ENCODE measurements at places on chromosomes 16 and 17.

DNA sequence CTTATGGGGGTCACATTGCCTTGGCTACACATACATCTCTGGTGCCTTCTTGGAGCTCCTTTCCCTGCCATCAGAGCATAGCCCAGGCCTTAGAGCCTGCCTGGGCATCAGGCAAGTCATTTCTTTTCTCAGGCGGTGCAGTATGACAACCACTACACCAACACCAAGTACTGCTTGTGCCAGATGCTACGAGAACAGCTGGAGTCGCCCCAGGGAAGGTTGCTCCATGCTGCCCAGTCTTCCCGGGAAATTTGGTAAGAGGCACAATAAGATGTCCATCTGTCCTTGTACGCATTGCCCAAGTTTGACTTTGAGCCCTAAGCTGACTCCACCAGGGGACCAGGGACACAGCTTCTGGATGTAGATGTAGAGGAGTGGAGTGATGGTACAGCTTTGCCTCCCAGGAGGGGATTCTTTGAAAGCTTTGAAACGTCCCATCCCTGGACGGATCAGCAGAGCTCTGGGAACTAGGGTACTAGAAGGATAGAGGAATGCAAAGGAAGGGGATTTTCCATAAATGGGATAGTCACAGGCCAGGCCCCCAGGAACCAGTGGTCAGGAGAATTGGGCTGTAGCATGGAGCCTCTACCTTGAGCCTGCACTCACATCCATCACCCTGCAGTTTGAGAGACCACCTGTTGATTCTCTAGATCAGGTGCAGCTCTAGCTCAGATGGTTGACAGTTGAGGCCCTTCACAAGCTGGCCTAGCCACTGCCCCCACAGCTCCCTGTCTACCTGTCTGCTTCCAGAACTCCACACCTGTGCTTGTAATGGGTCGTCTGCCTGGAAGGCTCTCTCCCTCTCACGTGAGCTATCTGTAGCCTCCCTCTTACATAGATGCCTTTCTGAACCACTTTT, 11.0 kb upstream of the NFATC3 start:
- no peak for DNase-seq

- no peak for DNase-seq
These were observed 144.1 kb downstream of the PITPNC1 start for GRCh38 chr17:67520916-67521774.

GRCh38 chr17:62664336-62665120, 37.1 kb downstream of the MRC2 start:
- DNase-seq, result no peak

DNA sequence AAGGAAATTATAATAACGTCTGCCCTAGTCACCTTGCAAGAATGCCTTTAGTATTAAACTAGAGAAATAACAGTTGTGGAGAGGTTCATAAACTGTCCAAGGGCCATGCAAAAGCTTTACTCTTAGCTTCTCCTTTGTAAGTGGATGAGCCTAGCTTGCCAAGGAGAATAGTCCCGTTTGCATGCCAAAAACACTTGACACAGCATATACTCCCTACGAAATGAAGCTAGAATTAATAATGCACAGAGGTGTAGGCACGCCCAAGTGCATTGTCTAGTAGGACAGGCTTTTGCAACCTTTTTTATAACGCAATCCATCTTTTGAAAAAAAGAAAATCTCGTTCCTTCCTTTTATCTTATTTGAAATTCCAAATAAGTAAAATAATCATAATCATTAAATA, 12.8 kb upstream of the CDRT4 start:
- DNase-seq, result no peak

- no peak for DNase-seq
These were observed at the start of gene PRM1 for GRCh38 chr16:11280616-11281522. PRM1 (minus strand) TSS chr16:11281330; CDS start chr16:11281238, 92 bp downstream.

DNA sequence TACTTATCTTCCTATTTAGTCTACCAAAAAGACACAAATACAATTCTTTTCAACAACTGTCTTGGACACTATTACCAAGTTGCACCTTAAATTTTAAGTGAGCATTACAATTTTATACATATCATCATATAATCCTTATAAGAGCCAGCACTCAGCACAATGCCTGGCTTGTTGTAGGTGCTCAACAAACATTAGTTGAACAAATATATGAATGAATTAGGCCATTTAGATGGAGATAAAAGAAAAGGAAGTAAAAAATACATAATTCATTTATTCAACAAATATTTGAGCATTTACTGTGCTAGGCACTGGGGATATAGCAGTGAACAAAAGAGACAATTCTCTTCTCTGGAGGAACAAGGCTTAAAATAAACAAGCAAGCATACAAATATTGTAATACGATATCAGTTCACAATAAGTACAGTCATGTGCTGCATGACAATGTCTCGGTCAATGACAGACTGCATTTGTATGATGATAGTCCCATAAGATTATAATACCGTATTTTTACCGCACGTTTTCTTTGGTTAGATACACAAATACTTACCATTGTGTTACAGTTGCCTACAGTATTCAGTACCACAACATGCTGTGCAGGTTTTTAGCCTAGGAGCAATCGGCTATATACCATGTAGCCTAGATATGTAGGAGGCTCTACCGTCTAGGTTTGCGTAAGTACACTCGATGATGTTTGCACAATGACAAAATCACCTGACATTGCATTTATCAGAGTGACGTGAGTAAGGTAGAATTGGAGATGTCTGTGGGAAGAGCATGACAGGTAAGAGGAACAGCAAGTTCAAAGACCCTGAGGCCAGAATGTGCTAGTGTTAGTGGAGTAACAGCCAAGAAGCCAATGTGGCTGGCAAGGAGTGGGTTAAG, 86.4 kb upstream of the HS3ST2 start:
- no peak for DNase-seq

- no peak for DNase-seq
These were observed 3.5 kb downstream of the ERN2 start for GRCh38 chr16:23709536-23709935.

DNA sequence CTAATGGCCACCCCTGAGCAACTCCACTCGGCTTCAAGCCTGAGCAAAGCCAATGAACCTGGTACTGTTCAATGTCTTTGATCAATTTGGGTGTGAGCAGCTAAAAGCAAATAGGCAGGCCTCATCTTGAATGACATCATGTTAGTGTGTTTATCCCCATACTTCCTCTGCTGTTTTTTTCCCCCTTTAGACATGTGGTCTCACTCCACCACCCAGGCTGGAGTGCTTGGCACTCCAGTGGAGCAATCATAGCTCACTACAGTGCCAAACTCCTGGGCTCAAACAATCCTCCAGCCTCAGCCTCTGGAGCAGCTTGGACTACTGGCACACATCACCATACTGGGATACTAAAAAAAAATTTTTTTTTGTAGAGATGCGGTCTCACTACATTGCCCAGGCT, 75.4 kb downstream of the ARHGAP17 start:
- DNase-seq, result no peak

DNA sequence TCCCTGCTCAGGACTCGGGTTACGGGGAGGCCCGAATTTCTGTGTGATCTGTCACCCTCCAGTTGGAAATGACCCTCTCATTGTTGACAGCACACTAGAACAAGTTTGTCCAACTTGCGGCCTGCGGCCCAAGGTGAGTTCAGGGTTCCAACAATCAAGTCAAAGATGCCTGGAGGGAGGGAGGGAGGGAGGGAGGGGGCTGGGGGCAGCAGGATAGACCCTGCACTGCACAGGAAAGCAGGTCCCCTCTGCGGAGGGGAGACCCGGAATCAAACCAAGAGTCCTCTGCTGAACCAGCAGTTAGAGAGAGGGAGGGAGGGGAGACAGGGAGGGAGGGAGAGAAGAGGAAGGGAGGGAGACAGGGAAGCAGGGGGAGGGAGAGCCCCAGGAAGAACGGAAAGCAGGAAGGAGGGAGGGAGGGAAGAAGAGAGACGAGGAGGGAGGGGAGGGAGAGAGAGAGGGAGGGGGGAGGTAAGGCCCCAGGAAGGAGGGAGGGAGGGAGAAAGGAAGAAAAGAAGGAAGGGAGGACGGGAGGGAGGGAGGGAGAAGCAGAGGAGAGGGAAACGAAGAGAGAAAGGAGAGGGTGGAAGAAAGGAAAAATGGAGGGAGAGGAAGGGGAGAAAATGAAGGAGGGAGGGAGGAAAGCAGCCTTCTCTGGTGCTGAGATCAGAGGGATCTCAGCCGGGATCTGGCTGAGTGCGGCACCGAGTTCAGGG, 96.7 kb upstream of the CDH5 start:
- no peak for DNase-seq

- no peak for DNase-seq
These were observed 15.5 kb downstream of the MXRA7 start for GRCh38 chr17:76695059-76695831.

GRCh38 chr17:66542129-66542966, 239.9 kb downstream of the PRKCA start:
- DNase-seq, result peak; percentile 76

- DNase-seq, result no peak
These were observed 580 bp downstream of the BCAR1 start for GRCh38 chr16:75250809-75251279.

DNA sequence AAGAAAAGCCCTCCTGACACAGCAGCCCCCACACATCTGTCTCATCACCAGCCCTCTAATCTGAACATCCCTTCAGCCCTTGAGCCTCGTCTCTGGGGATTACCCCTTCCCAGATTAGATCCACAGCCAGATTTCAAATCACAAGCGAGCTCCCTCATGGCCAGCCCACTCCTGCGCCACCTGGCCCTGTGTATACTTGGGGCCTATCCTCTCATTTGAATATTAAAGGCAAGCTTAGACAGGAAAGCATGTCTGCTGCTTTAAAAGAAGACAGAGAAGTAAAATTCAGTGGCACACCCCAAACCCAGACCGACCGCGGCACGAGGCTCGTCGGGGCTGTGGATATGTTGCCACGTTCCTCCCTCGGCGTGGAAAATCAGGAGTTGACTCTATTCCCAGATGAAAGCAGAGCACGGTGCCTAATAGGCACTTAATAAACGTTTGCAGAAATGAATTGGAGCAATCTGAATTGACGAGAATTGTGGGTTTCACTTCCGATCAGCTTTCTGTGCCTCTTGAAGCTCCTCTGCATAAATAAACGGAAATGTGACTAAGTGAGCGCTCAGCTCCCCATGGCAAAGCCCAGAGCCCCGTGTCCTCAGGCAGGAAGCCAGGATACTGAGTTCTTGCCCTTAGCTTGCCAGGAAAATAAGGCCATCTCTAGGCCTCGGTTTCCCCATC, 108.0 kb downstream of the CCDC182 start:
- DNase-seq, result peak; percentile 37

GRCh38 chr16:83143788-83144187, 517.0 kb downstream of the CDH13 start:
- peak; percentile 5 for DNase-seq

DNA sequence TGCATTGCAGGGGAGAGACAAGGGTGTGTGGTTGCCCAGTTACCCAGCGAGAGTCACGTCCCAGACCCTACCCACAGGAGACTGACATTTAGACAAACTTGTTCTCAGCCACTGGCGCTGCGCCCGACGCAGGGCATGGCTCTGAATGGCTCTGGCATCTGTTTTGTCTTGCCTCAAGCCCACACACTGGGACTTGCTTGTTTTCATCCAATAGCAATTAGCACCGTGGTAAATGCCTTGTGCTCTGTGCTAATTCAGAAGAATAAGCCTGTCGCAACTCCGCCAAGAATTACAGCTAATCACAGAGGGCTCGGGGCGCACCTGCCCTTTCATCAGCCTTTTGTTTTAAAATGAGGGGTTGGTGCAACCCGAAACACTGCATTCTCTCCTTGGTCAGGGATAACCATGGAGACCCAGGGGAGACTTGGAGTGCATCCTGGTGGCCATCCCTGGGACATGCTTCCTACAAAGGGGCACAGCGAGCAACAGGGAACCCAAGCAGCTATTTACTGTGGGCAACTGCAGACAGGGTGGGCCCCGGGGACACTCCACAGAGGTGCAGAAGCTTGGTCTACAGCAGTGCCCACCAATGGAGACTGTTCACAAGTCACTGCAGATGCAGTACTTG, 220.6 kb upstream of the ZFHX3 start:
- DNase-seq, result peak; percentile 30

- DNase-seq, result no peak
These were observed 7.0 kb downstream of the YPEL2 start for GRCh38 chr17:59338498-59338897.
